Renal cortical epithelial cell (primary cell): ENCODE measurements at places on chromosomes 6 and 20. TPM values are rescaled to one million over a fixed set of nuclear protein-coding genes. Genes with fewer than 3 reads are reported as not detected.

- DNase-seq, result peak; percentile 99
These were observed 74.5 kb downstream of the DCDC2 start for GRCh38 chr6:24283043-24283985.

DNA sequence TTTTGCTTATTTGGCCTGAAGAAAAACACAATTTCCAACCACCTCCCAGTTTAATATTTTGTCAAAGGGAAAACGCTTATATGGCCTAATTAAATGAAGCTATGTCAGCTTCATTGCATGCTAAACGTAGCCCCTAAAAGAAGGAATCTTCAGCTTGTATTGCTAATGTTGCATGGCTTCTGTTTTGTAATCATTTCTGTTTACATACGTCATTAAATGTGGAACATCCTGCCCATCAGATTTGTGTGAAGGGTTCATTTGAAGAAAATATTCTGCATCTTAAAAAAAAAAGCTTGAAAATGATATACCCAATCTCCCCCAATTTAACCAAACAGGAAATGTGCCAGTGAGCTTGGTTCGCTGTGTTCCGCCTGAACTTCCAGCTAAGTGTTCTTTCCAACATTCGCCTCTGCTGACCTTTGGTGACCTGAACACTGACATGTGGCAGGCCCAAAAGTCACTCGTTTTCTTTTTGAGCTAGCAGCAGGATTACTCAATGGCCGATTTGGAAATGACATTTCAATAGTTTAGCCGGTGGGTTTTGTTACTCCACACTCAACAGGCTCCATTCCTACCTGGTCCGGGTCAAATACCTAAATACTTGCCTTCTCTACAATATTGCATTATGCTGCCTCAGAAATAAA lies 12.7 kb upstream of the SIRT5 start:
- no peak for DNase-seq

- peak; percentile 88 for DNase-seq
These were observed 10.1 kb upstream of the SULF2 start for GRCh38 chr20:47795214-47795907.

GRCh38 chr20:44644667-44645131 lies 6.8 kb downstream of the ADA start:
- no peak for DNase-seq

GRCh38 chr6:21022343-21023107 lies 488.3 kb downstream of the CDKAL1 start:
- peak; percentile 100 for DNase-seq

DNA sequence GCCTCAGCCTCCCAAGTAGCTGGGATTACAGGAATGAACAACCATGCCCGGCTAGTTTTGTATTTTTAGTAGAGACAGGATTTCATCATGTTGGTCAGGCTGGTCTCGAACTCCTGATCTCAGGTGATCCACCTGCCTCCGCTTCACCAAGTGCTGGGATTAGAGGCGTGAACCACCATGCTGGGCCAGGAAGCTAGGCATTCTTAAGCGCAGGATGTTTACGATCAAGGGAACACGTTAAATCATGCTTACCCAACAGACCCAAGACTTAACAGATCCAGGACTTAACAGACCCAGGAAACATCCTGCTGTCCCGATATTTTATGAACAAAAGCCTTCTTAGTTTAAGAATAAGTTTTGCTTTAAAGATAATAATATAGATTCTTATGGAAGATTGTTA lies 9.1 kb downstream of the PTGIS start:
- DNase-seq, result no peak

DNA sequence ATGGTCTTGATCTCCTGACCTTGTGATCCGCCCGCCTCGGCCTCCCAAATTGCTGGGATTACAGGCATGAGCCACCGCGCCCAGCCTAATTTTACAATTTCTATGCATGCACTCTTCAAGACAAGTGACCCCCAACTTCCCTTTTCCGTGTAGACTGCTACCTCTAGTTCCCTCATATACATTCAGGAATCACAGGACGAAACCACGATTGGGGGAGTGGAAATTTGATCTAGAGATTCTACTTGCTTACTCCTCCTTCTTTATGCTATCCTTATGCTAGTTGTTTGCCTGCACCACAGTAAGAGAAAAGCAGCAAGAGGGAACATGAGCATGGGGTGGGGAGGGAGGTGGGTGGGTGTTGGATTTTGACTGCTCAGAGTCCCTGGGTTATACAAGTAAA lies 34.9 kb downstream of the OSTM1 start:
- DNase-seq, result no peak

- DNase-seq, result no peak
These were observed 628.0 kb upstream of the NRSN1 start for GRCh38 chr6:23498013-23498412.

GRCh38 chr6:3392930-3393835 lies 63.7 kb downstream of the SLC22A23 start:
- DNase-seq, result no peak

GRCh38 chr20:19049514-19049913 lies 162.9 kb upstream of the SLC24A3 start:
- DNase-seq, result no peak

The FLRT3 gene
- 5.2 and 16.0 TPM in 2 replicates for total RNA-seq

The TP53TG5 gene
- not detected in 2 replicates for total RNA-seq

The MAN1A1 gene
- 41.3 and 50.5 TPM in 2 replicates for total RNA-seq

The HSP90AB1 gene
- 759 and 823 TPM in 2 replicates for total RNA-seq

The MLN gene
- total RNA-seq, result not detected in 2 replicates
